ENCODE measurements at places on chromosomes 6 and 20.

DNA sequence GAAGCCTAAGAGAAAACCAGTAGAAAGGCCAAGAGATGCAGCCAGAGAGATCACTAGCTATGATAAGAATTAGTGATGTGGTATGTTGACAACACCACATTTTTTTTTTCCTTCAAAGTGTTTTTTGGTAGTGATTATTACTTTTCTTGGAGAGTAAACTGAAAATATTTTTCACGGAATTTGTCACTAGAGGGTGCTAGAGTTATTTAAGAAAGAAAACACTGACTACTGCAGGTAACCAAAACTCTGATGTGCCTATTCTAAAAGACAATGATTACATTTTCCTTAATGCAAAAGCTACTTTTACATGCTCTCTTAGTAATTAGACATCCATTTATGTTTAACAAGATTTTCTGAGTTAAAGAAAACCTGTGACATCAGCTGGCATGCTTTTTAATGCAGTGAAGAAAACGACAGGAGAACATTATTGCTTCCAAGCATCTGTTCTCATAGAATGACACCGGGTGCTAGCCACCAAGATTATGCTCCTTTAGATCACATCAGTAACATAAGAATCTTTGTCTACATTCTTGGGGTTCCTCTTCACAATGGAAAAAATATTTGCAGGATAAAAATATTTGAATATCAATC is 28.8 kb downstream of the RWDD2A start:
- DNase-seq, result no peak

DNA sequence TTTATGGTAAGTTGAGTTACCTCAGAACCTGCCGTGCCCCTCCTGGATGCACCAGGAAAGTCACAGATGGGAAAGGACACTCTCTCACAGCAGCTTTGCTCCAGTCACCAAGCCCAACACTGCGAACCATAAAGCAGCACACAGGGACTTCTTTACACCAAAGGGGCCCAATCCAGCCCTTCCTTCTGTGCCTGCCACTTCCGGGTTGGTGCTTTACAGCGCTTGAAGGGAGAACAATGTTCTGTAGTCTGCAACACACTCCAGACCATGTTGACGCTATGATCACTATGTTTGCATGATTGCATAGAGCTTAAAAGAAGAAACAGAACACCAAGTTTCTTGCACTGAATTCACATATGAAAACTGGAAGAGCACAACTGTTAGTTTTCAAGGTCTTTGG is 57.1 kb downstream of the SERAC1 start:
- no peak for DNase-seq

GRCh38 chr6:69880601-69881000 is 14.2 kb downstream of the COL19A1 start:
- no peak for DNase-seq

GRCh38 chr6:137095651-137096238 is 51.0 kb upstream of the IL20RA start:
- DNase-seq, result no peak

DNA sequence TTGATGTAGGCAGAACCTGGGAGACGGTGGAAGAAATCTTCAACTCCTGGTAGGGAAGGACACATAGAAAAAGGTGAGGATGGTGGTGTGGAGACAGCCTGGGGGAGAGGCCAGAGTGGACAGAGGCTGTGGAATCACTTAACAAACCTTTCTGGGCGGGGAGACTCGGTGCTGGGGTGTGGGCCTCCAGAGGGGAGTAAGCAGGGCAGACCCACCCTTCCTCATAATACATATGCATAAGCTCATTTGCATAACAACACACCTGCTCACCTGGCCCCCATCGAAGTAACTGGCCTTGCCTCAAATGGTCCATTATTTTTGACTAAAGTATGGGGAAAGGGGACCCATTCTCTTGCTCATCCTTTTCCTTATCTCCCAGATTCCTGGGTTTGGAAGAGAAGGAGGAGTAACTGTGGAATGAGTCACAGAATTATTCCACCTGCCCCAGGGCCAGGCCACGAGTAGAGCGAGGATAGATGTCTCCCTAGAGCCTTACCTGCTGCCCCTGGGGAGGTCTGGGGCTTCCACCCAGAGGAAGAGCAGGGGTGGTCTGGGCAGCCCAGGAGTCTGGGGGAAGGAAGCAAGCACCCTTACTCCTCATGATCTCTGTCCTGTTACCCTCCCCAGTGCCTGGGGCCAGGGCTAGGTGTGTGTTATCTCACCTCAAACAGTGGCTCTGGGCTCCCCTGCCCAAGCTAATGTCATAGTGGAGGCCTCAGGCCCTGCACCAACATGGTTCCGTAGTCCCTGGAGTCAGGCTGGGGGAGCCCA is 10.7 kb upstream of the VEGFA start:
- DNase-seq, result no peak

- DNase-seq, result no peak
These were observed 501.8 kb downstream of the HACE1 start for GRCh38 chr6:104357928-104358327.
